Calu3 (cell line): ENCODE measurements at places on chromosomes 7 and 10. TPM values are rescaled to one million over a fixed set of nuclear protein-coding genes. Genes with fewer than 3 reads are reported as not detected.

DNA sequence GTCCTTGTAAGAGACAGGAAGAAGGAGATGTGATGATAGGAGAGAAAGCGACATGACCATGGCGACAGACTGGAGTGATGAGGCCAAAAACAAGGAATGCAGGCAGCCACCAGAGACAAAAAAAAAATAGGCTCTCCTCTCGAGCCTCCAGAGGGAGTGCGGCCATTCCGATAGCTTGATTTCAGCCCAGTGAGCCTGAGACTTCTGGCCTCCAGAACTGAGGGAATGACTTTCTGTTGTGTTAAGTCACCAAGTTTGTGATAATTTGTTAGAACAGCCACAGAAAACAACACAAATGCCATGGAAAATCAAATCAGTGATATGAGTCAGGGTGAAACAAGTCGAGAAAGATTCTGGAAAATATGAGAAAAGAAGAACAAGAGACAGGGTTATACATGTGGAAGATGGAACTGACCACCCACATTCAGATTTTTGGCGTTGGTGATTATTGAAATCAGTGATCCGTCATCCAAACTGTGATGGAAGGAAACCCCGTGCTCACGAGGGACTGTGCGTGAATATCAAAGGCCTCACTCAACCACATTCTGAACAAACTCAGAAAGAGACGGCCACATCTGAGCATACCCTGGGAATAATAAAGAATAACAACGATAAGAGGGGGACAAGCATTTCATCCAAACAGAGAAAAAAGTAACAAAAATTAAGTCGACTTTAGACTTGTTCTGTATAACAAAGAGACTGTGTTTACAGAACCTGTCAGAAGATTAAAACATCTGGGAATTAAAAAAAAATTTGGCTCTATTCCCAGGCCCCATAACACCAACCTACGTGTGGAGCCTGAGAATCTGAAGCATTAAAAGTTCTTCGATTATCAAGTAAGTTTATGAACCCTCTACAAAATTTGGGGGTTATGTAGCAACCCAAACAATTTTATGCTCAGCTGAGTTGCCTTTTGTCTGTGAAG, 72.1 kb downstream of the EEPD1 start:
- DNase-seq = no peak

DNA sequence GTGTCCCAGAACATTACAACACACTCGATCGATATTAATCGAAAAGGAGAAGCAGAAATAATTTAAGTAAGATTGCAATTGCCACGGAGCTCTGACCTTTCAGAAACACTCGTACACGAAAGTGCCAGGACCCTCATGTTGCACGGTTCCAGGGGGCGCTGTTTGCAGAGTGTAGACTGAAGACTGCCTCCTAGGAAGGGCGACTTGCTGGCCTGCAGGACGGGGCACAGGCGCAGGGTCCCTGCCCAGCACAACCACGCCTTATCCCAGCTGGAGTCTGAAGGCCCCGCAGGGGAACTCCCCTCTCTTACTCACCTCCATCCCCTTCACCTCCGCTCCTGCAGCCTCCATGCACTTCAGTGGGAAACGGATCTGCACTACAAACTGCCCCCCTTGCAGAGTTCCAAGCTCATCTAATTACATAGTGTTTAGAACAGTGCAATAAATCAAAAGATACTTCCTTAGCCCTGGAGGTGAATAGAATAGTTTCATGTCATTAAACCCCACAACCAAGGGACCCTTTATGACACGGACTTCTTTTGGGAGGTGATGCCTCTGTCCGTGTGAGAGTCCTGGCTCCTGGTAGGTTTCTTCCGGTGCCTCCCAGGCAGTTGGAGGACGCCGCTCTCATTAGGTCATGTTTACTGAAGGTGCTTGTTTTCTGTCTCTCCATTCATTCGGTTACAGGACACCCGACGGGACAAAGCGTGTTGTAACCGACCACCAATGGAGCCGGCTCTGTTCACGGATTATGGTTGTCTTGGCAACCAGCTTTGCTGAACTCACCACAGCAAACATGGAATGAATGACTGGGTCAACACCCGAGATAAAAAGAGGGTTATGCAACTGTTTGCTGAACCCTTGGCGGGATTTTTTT, 262.2 kb downstream of the BAMBI start:
- peak; percentile 89 for DNase-seq

CYP3A7 gene
- total RNA-seq = 0.71 and 0.86 TPM in 2 replicates

DNA sequence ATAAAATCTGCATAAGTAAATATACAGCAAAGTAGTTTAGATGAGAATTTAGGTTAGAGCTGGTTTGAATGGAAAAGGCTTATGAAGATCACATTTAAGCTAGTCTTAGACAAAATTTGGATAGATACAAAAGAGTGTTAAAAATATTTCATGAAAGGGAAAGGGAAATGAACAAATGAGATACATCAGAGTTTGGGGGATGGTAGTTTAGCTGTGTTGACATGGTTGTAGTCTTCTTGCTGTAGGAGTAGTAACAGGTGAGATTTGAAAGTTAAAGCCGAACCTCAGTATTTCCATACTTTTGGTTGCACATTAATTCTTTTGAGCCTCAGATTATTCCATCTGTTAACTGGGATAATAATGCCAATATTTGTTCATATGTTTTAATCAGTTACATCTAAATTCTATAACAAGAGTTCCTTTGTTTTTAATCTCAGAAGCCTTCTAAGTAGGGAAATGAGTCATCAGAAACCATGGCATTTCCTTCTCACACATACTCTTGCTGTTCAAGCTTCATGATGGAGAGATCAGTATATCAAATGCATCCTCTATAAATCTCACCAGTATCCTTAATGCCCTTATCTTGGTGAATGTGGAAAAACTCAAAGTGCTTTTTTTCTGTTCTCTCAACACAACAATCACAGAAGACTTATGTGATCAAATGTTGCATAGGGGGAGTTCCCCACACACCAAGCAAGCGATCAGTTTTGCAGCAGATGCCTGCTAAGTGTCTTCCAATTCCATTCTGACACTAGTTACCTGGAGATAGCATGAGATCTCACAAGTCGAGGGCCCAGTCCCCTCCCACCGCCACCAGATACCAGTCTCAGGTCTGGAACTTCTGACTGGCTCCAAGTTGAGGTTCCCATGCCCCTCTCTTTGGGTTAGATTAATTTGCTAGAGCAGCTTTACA, 84.7 kb downstream of the MAPK8 start:
- DNase-seq = no peak

GRCh38 chr10:57699944-57700343, 567.8 kb downstream of the IPMK start:
- DNase-seq = peak; percentile 65

POU6F2 gene
- 0.54 and 0.64 TPM in 2 replicates for total RNA-seq

AGK gene
- 31.5 and 32.3 TPM in 2 replicates for total RNA-seq

SFTPA1 gene
- total RNA-seq = not detected in 2 replicates

DNA sequence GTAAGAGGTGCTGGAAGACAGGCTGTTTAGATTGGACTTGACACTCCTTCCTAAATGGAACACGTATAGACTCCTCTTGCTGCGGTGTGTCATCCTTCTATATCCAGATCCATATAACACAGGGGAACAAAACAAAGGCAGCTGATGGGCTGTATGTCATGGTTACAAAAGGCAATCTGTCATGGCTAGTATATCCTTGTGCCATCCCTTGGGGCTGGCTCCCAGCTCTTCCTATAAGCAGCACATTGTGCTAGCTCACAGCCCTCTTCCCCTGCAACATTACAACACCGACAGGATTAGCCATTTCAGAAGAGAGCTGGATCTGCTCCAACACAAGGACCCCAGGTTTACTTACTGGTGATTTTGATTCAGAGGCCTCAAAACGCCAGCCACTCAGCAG, 15.3 kb downstream of the LIPK start:
- no peak for DNase-seq

DNA sequence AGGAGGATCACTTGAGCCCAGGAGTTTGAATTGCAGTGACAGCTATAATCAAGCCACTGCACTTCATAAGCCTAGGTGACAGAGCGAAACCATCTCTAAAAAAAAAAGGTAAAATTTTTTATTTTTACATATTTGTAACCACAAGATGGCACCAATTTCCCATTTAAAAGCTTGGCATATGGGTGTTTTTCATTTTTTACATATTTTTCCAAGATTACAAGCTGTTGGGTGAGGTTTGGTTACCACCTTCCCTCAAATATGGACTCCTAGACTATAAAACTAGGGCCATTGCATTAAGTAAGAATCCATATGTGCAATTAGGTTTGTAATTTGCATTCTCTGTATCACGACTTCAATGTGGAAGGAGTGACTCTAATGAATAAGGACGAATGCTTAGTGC, 129.3 kb upstream of the ACBD5 start:
- DNase-seq = no peak

- DNase-seq = no peak
Measured at GRCh38 chr10:33712825-33713224, 378.4 kb upstream of the NRP1 start.

GRCh38 chr7:106347229-106347833, 62.5 kb upstream of the NAMPT start:
- no peak for DNase-seq

DNA sequence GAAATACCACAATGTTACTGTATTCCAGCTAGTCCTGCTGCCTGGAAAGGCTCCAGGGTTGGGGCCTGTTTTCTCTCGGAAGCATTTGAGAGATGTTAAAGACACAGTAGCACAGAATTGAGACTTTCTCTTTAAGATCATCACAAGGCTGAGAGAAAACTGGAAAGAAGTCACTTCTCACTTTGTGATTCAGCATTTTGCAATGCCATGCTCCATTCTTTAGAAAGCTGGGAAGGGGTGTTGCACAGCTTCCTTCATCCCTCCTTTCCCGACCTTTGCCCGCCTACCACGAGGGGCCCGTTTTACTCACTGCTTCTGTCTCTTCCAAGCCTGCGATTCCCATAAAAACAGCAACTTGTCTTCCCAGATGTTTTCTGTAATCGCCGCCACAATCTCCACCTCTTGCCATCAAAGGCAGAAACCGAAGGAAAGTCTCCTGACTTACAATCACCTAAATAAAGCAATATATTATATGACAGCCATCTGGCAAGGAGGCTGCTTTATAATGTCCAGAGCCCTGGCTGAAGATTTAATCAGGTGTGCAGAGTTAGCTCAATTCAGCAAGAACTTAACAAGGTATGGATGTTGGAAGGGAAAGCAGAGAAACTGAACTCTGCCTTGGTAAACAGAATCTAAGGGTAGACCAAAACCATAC, 18.9 kb downstream of the NOD1 start:
- DNase-seq = peak; percentile 13

DNA sequence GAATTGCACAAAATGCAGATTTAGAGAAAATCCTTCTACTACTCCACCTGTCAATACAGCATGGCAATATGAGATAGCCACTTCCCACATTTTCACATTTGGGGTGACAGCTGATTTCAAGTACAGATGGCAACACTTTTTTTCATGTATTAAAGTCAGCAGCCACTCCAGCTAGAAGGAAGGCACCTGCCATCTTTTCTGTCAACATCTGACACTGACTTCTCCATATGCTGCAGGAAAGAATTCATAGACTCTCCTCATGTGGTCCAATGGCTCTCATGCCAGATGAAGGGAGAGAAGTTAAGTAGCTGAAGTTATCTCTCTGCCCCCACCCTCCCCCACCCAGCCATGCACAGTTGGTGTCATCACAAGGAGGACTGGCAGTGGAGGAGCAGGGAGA, 912.0 kb downstream of the SORCS1 start:
- DNase-seq = no peak

DNA sequence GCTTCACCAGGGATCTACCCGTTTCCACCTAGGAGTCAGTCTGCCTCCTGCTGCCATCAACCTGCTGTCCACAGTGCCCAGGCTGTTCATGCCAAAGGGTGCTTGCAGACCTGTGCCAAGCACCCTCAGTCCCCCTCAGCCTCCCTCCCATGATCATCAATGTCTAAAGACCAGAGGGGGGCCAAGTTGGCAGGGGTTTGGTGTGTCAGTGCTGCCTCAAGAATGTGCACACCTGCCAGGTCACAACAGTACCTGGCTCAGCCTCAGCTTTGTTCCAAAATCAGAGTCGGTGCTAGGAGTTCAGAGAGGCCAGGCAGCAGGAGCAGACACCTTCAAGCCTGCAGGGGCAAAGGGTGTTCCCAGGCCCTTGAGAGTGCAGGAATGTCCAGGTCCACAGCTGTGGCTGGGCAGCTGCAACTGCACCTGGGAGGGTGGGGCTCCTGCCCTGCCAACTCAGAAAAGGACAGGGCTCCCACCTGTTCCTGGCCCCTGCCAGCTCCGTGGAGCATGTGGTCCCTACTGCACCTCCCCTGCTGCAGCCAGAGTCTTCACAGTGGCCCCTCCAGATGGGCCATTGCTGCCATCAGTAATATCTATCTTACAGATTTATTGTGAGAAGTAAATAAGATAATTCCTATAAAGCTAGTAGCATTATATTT, 219.5 kb downstream of the POLR1F start:
- DNase-seq = no peak
